T-helper 1 cell (primary cell): ENCODE measurements at places on chromosomes 16 and 17.

- DNase-seq, result peak; percentile 57
These were observed 38.6 kb downstream of the USP10 start for GRCh38 chr16:84738255-84739038.

- DNase-seq, result no peak
These were observed 377 bp upstream of the CRHR1 start for GRCh38 chr17:45783593-45784292.

DNA sequence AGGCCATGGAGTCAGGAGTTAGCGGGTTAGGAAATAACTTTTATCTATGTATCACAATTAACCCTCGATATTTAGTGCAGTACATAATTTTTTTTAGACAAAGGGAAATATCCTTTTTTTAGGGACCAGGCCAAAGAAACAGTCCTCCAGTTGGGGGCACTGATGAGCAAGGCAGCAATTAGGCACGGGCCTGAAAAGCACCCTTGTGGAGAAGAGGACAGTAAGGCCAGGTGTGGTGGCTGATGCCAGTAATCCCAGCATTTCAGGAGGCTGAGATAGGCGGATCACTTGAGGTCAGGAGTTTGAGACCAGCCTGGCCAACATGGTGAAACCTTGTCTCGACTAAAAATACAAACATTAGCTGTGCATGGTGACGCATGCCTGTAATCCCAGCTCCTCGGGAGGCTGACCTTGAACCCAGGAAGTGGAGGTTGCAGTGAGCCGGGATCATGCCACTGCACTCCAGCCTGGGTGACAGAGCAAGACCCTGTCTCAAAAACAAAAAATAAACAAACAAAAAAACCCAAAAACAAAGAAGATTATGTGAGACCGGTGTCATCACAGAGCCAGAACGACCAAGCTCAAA lies 158.3 kb upstream of the NOL11 start:
- DNase-seq, result no peak

DNA sequence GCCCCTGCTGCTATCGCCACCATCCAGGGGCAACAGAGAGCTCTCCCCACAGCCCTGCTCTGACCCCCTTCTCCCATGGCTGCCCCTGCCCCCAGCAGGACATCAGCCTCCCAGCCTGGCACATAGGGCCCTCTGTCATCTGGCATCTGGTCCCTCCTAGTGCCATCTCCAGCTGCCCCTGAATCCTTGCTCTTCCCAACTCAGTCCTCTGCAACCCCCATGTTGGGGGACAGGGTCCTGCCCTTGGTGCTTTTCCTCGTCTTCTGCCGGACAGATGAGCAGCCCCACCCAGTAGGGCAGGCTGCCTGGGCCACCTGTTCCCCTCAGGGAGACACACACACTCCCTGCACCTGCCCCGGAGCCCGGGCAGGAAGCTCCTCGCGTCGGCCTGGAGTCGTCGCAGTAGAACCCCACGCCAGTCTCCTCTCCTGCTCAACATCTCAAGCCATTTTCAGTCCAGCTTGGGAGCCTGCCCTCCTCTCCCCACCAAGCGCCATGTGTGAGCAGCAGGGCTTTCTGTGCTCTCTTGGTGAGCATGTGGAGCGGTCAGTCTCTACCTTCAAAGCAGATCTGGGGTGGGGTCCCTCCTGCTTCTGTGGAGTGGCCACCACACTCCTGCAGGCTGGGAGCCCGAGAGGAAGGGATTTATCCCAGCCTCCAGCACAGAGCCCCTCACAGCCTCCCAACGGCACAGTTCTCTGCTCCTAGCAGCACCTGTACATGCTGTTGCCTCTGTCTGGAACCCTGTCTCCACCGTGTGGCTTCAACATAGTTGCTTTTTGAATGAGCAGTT lies 28.2 kb downstream of the TNFRSF13B start:
- no peak for DNase-seq

DNA sequence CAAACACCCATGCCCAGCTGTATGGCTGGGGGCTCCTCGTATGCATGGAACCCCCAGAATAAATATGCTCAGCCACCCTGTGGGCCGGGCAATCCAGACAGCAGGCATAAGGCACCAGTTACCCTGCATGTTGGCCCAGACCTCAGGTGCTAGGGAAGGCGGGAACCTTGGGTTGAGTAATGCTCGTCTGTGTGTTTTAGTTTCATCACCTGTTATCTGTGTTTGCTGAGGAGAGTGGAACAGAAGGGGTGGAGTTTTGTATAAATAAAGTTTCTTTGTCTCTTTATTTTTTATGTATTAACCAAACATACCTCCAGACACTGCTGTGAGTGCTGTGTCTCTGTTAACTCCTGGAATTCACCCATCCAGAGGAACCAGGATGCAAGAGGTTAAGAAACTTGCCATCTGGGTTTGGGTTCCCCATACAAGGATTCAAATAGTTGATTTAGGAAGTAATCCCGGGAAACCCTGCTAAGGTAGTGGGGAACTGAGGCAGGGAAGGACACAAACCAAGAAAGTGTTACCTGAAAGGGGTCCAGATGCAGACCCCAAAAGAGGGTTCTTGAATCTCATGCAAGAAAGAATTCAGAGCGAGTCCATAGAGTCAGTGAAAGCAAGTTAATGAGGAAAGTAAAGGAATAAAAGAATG lies 37.4 kb upstream of the IL21R start:
- no peak for DNase-seq

DNA sequence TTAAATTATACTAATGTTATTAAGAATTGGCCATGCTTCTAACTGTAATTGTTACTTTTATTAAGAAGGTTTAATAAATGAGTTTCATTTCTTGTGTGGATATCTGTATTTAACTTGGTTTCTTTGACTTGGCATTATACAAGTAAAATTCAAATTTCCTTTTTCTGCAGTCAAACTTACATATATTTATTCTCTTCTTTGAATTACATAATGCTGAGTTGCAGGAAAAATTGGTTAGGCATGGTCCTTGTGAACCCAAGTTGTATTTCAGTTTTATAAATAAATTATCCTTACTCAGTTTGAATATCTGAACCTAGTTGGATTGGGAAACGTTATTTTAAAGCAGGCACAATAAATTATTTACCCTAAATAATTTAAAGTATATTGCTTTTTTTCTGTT lies 54.8 kb downstream of the NLK start:
- DNase-seq, result no peak

- DNase-seq, result no peak
These were observed 26.7 kb upstream of the IRX6 start for GRCh38 chr16:55297062-55297909.

DNA sequence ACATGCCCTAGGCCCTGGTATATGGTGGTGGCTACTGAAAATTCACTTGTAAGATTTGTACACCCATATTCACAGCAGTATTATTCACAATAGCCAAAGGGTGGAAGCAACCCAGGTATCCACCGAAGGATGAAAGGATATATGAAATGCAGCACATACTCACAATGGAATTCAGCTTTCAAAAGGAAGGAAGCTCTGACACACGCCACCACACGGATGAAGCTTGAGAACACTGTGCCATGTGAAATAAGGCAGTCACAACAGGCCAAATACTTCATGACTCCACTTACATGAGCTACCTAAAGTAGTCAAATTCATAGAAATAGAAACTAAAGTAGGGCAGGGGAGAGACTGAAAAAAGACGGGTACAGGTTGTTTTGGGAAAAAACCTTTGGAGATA lies 2.9 kb downstream of the XPO6 start:
- no peak for DNase-seq

GRCh38 chr17:80876950-80877728 lies 114.5 kb upstream of the CHMP6 start:
- DNase-seq, result peak; percentile 93

- no peak for DNase-seq
These were observed 3.7 kb downstream of the DUSP14 start for GRCh38 chr17:37493249-37494027.

DNA sequence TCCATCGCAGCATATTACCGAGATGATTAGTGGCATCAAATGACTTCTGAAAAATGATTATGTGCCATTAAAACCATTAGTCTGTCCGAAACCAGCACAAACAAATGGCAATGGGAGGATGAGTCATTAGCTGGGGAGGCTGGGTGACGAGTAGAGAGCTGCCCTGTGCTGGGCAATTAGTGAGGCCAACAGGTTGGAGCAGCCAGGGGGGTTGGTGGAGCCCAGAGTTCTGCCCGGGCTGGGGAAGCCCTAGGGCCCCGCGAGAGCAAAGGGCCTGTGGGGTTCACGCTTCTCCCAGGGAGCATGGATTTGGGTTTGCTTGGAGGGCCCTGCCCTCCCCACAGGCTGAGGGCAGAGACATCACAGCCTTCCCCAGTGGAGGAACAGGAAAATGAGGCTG lies 152.1 kb upstream of the RPL38 start:
- DNase-seq, result no peak

- DNase-seq, result no peak
These were observed 1.2 kb upstream of the FGF11 start for GRCh38 chr17:7437950-7438614.

- DNase-seq, result no peak
These were observed at the start of gene VTN for GRCh38 chr17:28370035-28370743. TSS of gene VTN (minus strand) at chr17:28370307. CDS start at chr17:28370203, 104 bp downstream.

GRCh38 chr17:8057691-8058114 lies 18.8 kb downstream of the ALOX15B start:
- peak; percentile 66 for DNase-seq

DNA sequence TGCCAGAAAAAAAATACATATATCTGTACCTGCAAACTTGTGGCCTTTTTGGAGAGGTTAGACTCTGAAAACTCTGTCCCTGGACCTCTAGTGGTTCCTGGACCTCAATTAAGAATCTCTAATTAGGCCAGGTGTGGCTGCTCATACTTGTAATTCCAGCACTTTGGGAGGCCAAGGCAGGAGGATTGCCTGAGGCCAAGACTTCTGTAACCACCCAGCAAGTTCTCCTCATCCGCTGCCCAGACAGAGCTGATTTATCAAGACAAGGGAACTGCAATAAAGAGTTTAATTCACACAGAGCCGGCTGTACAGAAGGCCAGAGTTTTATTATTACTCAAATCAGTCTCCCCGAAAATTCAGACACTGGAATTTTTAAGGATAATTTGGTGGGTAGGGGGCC lies 4.2 kb downstream of the ASPA start:
- no peak for DNase-seq

- no peak for DNase-seq
These were observed 24.0 kb downstream of the GINS2 start for GRCh38 chr16:85664580-85665372.

GRCh38 chr17:39171933-39172332 lies 6.0 kb upstream of the ARL5C start:
- no peak for DNase-seq

GRCh38 chr17:7259555-7259889 lies 2.8 kb downstream of the CLDN7 start:
- no peak for DNase-seq

- DNase-seq, result no peak
These were observed 1.7 kb downstream of the YBX2 start for GRCh38 chr17:7292729-7293128.

- DNase-seq, result no peak
These were observed 6.9 kb downstream of the MLLT6 start for GRCh38 chr17:38711792-38712571.

DNA sequence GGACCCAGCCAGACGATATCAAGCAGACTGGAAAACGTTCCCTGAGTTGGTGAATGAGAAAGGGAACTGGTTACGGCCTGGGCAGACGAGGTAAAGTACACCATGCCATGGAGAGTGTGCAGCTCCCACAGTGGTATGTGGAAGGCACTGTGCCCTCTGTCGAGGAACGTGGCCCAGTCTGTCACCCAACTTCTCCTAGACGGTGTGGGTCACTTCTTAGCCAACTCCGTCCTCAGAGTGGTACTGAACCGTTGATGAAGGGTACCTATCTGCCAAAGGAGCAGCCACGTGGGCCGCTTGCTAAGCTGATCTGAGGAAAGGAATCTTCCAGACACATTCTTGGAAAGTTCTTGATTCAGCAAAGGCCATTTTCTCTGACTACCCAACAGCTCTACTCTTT lies 56.0 kb upstream of the AXIN2 start:
- DNase-seq, result no peak

DNA sequence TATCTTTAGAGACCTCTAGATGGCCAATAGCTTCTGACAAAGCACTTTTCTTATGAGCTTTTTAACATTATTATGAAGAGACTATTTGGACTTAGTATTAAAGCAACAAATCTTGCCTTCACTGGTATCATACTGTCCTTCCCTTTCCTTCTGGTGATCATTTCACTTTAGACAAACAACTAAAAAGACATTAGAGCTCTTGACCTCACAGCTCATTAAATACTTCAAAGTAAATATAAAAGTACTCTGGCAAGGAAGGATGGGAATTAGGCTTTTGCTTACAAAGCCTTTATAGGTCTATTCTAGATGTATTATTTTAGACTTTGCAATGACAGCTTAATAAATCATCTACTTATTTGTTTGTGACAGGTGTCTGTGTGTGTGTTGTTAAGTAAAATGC lies 11.1 kb downstream of the STXBP4 start:
- no peak for DNase-seq

DNA sequence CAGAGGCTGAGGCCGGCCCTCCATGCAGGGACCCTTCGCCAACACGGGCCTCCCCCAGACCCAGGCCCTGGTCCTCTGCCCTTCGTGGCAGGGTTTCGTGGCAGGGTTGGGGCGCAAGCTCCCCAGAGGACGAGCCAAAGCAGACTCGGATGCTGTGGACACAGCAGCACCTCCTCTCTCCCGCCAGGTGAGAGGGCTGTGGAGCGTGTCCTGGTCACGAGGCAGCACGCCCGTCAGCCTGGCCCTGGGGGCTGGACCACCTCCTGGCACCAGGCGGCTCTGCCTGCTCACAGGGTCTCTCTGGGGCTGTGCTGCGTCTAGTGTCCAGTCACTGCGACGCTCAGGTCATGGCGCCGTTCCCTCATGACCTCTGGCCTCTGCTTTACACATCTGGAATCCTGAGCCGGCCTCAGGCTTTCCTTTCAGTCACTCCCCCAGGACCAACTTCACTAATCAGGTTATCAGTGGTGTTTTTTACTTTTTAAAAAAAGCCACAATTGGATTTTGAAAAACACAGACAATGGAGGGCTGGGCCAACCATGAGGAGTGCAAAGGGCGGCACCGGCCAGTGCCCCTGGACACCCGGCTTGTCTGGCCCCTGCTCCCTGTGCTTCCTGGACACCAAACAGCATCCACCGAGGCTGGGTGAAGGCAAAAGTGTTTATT lies 5.4 kb downstream of the NDUFAF8 start:
- DNase-seq, result no peak

DNA sequence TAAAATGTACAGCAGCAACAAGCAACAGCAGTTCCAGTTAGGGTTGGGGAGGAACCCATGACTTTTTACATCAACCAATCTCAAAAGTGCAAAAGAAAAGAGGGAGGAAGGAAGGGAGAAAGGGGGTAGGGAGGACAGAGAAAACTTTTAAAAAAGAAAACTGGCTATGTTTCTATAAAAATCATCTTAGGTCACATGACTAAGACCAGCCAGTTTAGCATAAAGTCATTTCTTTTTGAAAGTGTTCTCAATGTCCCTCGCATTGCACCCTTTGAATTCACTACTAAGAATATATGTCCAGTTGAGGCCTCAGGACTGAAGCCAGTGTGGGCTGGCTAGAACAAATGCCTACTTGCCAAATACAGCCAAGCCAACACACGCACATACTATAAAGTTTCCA lies 28.9 kb downstream of the DCUN1D3 start:
- DNase-seq, result no peak

DNA sequence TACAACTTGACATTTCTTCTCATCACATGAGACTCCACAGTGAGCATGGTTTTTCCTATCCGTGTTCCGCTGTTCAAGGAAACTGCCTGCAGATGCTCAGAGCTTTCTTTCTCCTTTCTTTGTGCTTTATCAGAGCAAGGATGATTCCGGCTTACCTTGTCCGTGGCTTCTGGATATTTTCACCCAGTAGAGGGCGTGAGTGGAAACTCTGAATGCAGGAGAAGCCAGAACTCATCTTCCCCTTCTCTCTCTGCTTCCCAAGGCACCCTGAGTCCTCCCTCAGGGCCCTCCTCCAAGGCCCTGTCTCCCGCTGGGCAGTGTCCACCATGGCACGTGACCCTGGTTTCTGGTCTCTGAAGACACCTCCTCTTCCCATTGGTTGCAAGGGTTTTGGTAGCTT lies 721.1 kb upstream of the RBFOX1 start:
- DNase-seq, result no peak
